Psoas muscle (tissue), 8 donors: ENCODE measurements at places on chromosomes 1 and 21. TPM values are rescaled to one million over a fixed set of nuclear protein-coding genes. Genes with fewer than 3 reads are reported as not detected.

- H3K4me1 ChIP-seq = peaks cover 24% of the 10 kb centered on the region
- H3K4me3 ChIP-seq = no peak overlapping the region
Observed at GRCh38 chr1:232486006-232486405, 143.9 kb downstream of the SIPA1L2 start.

DNA sequence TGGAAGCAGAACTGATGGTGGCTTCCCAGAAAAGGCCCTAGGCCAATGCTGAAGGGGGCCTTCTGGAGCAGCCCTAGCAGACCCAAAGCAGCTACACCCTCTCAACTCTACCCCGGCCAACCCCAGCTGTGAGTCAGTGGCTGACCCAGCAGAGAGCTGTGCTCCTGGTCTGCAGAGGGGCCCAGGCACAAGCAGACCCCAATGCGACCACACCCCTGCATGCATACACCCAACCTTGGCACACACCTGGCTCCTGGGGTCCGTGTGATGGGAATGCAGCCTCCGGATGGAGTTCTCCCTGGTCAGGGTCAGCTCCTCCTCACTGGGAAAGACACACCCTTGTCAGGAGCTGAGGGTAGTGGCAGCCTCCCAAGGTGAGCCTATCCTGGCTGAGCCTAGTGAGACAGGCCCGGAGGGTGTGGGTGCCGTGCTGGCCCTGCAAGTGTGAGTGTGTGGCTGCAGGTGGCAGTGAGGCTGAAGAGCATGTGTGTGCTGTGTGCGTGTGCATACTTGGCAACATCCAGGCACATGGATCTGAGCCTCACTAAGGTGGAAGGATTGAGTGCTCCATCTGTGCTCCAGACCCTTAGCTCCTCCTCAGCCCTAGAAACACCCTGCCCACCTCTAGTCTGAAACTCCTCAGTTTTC, 3.9 kb upstream of the ARHGAP30 start:
- no peak overlapping the region for H3K27ac ChIP-seq
- H3K4me3 ChIP-seq = no peak overlapping the region
- H3K4me1 ChIP-seq = no peaks in the 10 kb centered on the region
- no peaks in the 10 kb centered on the region for H3K27me3 ChIP-seq

The MAEL gene
- 0.04 TPM for polyA plus RNA-seq

DNA sequence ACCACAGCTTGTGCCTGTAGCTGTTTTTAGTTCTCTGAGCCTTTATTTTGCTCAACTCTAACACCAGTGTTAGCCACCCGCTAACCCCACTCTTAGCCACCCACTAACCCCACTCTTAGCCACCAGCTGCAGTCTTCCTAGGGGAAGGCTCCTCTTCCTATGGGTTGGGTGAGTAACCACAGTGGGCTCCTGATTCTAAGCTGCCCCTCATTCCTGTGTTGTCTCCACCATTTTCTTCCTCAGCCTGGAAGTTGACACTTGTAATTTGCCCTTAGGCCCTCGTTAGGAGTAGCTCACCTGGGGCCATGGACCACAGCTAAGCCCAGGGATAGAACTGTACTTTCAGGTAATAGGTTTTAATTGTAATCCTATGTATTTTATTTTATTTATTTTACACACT, 782.9 kb upstream of the TPTE start:
- H3K4me3 ChIP-seq = no peak overlapping the region
- no peaks in the 10 kb centered on the region for H3K4me1 ChIP-seq
- DNase-seq = no peak
